ENCODE measurements at places on chromosomes 4 and X.

GRCh38 chrX:7145454-7145853, 2.1 kb upstream of the STS start:
- DNase-seq: no peak

DNA sequence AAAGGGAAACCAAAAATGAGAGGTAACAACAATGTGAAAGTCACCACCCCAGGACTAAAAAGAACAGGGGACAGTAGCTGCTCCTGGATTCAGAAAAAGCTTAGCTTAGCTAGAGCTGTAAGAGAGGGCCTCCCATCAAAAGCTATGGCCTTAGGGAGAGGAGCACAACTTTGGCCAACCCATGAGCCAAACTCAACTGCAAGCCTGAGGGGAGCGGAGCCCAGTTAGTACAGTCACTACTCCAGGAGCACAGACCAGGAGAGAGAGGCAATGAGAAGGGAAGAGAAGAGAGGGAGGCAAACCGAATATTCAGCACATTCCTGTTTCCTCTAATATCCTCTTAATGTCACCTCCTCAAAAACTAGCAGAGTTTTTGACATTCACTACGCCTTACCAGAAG, 917.1 kb upstream of the INTU start:
- no peak for DNase-seq

DNA sequence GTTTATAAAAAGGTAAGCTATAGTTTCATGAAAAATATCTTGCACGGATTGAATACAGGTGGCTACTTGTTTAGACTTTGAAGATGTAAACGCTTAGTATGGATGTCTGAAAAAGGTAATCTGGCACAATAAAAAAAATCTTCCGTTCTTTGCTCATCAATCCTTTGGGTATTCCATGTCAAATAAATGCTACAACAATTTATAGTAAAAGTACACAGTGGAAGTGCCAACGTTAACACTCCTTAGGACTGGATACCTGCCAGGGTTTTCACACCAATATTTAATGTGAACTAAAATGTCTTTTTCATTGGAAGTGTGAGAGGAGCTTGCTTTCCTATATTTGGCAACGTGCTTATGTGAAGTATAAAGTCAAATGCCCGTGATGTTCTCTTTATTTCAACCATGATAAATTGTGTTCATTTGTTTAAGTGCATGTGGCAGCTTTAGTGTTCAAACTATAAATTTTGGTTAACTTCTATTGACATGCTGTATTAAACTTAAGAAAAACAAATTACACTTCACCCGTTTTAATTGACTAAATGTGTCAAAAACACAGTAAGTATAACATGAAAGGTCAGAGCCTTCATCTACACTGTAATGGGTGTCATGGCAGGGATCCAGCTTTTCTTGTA, 121.7 kb upstream of the HAND2 start:
- no peak for DNase-seq

DNA sequence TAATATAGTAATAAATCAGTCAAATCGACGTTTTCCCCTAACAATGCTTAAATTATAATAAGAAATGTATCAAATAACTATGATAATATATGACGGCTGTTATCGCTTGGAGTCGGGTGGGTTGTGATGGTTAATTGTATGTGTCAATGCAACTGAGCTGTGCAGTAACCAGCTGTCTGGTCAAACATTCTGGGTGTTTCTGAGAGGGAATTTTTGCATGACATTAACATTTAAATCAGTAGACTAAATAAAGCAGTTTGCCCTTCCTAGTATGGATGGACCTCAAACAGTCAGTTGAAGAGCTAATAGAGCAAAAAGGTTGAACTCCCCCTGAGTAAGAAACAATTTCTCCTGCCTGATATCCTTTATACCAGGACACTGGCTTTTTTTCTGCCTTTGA, 96.7 kb downstream of the YIPF7 start:
- no peak for DNase-seq

DNA sequence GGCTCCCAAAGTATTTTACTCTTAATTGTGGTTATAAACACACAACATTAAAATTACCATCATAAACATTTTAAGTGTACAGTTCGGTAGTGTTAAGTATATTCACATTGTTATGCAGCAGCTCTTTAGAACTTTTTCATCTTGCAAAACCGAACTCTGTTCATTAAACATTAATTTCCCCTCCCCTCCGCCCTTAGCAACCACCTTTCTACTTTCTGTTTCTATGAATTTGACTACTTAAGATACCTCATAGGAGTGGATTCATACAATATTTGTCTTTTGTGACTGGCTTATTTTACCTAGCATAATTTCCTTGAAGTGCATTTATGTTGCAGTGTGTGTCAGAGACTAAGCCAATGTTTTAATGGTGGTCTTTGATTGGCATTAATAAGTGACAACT, 32.6 kb downstream of the IL13RA1 start:
- DNase-seq: no peak

- DNase-seq: no peak
Observed at GRCh38 chr4:7124689-7125442, 57.0 kb upstream of the GRPEL1 start.

GRCh38 chr4:5825321-5826041, 67.4 kb downstream of the CRMP1 start:
- no peak for DNase-seq

GRCh38 chr4:28317221-28317620, 1456.6 kb downstream of the STIM2 start:
- no peak for DNase-seq

DNA sequence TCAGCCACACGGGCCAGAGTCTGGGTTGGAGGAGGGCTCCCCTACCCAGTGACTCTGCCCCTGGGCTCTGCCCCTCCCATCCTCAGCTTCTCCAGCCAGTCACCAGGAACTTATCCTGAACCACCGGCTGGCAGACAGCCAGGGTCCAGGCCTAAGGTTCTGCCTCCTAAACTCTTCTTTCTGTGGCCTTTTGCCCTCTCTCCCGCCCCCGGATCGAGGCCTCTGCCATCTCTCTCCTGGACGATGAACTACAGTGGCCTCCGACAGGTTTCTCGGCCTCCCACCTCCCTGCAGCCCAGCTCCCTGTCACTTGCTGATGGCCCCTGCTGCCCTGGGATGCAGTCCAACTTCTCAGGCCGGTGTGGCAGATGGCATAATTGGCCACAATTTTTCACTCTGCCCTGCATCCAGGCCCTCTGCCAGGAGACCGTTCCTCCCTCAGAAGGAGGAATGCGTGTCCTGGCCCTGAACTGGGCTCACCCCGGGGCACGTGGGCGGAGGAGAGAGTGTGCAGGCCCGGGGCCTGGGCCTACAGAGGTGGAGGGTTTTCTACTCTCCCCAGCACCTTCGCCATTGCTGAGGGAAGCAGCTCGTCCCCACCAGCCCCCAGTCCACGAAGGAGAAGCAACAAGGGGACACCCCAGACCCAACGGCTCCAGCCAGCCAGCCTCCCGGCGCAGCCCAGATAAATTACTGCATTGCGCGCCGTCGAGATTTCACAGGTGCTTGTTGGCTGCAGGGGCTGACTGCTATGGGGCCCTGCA, 81.9 kb upstream of the LRPAP1 start:
- DNase-seq: no peak

DNA sequence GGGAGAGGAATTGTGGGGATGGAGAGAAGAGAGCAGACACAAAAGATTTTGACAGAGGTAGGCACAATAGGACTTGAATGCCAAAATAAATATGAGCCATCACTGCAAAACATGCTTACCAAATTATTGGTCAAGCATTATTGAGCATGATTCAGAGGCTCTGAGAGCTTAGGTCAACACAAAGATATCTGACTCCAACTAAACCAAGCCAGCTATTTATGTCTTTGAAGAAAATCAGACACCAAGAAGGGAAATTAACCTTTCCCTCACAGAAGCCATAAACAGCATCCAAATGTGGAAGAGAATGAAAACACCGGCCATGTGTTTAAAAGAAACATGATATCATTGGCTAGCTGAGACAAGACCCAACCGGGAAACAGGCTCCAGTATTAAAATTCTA, 323.2 kb downstream of the RAB28 start:
- no peak for DNase-seq

GRCh38 chr4:140688711-140689598, 67.2 kb downstream of the TBC1D9 start:
- DNase-seq: no peak

DNA sequence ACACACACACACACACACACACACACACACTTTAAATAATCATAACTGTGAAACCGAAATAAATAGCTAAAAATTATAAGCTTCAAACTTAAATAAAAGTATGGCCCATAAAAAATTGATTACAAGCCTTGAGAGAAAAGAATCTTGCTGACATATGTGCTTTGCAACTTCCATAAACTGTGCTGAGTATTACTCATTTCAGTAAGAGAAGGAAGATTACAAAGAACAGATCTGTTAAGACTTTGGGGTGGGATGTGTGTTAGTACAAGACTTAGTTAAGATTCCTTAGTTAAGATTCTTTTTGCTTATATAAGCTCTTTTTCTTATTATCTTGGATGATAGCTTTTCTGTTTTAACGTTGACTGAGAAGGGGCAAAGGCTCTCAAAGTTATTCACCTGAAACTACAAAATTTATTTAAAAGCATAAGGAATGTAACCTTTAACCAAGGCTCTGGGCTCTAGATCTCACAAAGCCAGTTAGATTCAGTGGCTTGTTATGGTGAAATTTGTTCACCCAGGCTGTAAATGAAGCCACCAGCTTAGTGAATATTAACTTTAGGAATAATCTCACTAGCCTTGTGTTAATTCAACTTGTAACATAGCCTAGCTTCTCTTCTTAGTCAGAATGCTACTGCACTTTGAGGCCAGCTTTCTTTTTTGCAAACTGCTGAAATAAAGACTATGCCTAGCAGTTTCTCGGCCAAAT, 58.2 kb downstream of the ARSJ start:
- no peak for DNase-seq

DNA sequence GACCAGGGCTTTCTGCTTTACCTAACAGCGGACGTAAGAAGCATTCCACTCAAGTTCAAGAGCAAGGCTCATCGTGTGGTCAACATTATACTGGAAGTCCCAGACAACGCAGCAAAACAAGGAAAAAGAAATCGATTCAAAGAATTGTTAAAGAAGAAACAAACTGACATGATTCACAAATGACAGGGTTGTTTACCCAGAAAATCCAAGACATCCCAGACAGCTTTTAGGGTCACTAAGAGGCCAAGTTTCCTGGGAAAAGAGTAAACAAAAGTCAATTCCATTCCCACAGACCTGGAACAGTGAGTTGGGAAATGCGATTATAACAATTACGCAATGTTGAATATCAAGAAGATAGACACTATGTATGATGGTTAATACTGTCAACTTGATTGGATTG, 21.5 kb upstream of the HTRA3 start:
- DNase-seq: no peak

- DNase-seq: no peak
Observed at GRCh38 chr4:137389911-137390520, 142.3 kb downstream of the PCDH18 start.

GRCh38 chrX:82218361-82218760, 1016.5 kb downstream of the SH3BGRL start:
- DNase-seq: no peak

DNA sequence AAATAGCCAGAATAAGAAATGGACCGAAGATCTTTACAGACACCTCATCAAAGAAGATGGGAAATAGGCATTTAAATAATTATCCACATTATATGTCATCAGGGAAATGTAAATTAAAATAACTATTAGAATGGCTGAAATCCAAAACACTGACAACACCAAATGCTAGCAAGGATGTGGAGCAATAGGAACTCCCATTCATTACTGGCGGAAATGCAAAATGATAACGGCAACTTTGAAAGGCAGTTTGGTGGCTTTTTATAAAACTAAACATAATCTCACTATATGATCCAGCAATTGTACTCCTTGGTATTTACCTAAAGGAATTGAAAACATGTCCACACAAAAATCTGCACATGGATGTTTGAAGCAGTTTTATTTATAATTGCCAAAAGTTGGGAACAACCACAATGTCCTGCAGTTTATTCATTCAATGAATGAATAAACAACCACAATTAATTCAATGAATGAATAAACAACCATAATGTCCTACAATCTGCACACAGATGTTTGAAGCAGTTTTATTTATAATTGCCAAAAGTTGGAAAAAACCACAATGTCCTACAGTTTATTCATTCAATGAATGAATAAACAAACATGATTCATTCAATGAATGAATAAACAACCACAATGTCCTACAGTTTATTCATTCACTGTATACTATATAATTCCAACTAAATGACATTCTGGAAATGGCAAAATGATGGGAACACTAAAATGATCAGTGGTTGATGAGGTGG, 117.6 kb upstream of the PCDH18 start:
- no peak for DNase-seq

DNA sequence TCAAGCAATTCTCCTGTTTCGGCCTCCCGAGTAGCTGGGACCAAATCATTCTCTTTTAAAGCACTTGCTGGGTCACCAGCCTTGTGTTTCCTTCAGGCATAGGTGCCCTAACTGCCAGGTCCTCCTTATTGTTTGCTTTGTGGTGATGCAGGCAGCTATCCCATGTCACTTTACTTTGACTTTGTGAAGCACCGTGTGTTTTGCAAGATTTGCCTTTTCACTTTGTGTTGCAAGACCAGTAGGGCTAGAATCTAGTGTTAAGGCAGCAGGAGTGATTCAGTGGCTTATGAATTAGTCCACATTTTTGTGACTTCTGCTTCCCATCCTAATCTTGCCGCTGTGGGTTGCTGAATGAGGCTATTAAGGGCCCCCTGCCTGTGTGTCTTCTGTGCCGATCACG, 20.2 kb downstream of the SYAP1 start:
- DNase-seq: no peak

DNA sequence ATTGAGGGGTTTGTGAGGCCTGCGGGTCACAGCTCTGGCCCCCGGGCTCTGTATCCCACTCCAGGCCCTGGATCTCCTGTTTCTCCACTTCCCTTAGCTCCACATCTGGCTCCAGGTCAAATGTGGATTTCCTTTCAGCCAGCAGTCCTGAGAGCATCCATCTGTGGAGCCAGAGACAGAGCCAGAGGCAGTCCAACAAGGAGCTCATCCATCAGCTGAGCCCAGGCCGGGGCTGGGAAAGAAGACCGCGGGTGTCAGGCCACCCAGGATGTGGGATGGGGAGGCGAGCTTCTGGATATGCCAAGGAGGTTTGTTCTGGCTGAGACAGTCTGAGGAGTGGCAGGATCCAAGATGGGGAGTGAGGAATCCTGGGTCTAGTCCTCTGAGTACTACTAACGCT, 91.7 kb downstream of the EFNB1 start:
- no peak for DNase-seq

GRCh38 chr4:187996502-187997177, 1.1 kb downstream of the ZFP42 start:
- no peak for DNase-seq
